Activated CD4-positive, alpha-beta memory T cell treated with anti-CD3 and anti-CD28 coated beads, Interleukin-2, amount 10 ng/mL, durations not matched to agents 7 days and 5 days (primary cell): ENCODE measurements at places on chromosomes 7 and 10. TPM values are rescaled to one million over a fixed set of nuclear protein-coding genes. Genes with fewer than 3 reads are reported as not detected.

The C10orf143 gene
- 2.5 TPM for total RNA-seq

The PNLIPRP1 gene
- total RNA-seq: not detected

The MRC1 gene
- not detected for total RNA-seq

DNA sequence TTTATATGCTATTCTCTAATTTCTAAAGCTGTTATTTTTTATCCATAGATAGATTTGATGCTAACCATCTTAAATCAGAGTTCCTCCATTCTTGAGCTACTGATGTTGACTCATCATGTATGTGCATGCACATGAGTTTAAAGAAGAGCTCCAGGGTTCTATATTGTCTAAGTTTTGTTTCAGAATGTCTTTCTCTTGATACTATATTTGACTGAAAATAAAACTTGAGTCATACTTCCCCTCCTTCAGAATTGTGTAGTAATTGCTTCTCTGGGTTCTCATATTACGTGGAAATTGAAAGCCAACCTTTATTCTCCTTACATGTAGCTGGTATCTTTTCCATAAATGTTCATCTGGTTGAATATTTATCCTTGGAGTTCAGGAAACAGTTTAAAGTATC lies 89.4 kb downstream of the LRRTM3 start:
- DNase-seq: no peak

- no peak for DNase-seq
Measured at GRCh38 chr10:72332423-72333111, 22.2 kb downstream of the DNAJB12 start.

DNA sequence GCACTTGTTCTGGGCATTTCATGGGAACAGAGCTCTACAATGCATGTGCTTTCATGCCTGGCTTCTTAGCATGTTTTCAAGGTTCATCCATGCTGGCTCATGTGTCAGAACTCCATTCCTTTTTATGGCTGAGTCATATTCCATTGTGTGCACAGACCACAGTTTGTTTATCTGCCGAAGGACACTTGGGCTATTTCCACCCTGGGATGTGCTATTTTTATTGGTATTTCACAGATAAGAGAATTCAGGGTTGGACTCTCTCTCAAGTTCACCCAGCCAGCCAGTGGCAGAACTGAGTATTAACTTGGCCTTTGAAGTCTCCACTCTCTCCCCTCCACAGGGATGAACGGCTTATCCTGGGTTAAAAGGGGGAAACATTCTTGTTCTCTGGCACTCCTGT lies 190.7 kb upstream of the GPR26 start:
- DNase-seq: no peak

- no peak for DNase-seq
Measured at GRCh38 chr7:155161690-155162089, 91.6 kb downstream of the HTR5A start.

DNA sequence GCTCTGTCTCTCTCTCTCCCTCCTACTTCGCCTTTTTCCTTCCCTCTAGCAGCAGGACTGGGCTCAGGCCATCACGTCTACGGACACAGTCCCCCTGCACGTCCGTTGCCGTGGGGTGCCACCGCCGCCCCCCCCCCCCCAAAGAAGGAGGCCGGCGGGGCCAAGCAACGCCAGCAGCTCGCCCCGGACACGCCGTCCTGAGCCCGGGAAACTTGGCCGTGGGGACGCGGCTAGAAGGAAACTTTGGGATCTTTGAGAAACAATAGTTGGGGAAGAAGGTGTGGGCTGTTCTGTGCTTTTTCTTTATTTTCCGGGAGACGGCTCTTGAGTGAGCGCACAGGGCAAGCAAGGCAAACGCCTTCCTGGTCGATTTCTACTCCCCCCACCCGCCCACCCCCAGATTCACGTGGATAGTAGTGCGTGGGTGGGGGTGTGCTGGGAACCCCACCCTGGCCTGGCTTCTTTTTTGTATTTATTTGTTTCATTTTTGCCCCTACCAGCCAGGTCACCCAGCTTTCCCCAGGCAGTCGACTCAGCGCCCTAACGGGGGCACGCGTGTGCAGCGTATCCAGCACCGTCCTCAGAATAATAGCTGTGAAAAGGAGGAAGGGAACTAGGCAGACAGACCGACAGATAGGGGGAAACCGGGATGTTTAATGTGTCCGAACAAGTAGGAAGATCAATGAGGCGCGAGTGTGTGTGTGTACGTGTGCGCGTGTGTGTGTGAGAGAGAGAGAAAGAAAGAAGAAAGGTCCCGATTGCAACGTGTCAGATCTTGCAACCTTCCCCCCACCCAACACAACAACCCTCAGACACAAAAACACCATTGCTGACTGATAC lies 1.4 kb downstream of the MXI1 start:
- DNase-seq: no peak

GRCh38 chr10:103470761-103471653 lies 8.0 kb downstream of the CALHM3 start:
- peak; percentile 92 for DNase-seq

DNA sequence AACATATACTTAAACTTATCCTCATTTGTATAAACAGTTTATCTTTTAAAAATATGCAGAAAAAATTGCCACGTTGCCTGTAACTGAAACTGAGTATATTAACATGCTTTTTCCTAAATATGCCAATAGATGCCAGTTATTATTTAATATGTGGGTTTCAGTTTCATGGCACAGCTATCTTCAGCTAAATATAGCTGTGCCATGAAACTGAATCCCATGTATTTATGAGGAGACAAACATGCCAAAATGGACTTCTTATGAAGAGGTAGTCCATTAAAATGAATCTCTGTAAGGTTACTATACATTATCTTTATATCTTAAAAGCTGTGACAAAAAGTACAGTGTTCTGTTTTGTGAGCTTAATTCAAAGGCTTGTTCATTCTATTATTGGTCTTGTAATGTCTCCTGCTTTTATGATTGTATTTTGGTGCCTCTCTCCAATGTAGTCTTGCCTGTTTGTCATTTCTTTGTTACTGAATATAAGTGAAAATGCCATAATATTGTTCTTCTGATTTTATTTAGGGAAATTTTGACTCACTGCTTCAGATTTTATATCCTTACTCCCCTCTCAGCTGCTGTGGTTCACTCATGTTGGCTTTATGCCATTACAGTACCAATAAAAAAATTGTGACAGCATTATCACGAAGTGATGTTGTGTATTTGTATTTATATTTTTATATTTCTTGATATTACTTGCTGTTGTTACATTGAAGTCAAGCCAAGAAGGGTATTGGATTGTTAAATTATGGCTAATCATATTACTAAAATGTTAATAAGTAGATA lies 34.3 kb upstream of the CACNA2D1 start:
- no peak for DNase-seq

GRCh38 chr7:38723327-38723726 lies 92.2 kb upstream of the AMPH start:
- DNase-seq: no peak

DNA sequence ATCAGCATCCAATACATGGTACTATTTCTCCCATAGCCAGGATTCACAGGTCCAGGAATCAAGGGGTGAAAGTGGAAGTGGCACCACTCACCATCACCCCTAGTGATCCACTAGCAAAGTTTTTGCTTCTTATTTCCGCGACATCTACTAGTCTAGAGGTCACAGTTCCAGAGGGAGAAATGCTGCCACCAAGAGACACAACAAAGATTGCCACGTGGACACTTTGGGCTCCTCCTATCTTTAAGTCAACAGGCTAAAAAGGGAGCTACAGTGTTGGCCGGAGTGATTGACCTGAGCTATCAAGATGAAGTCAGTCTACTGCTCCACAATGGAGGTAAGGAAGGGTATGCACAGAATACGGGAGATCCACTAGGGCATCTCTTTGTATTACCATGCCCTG lies 178.2 kb downstream of the AKR1D1 start:
- DNase-seq: no peak

The SKIDA1 gene
- 0.25 TPM for total RNA-seq

- no peak for DNase-seq
Measured at GRCh38 chr10:98444314-98445006, 2.3 kb downstream of the HPS1 start.

The NPC1L1 gene
- not detected for total RNA-seq

- DNase-seq: no peak
Measured at GRCh38 chr10:48266528-48266927, 8.0 kb downstream of the FRMPD2 start.

The PRLHR gene
- total RNA-seq: not detected

DNA sequence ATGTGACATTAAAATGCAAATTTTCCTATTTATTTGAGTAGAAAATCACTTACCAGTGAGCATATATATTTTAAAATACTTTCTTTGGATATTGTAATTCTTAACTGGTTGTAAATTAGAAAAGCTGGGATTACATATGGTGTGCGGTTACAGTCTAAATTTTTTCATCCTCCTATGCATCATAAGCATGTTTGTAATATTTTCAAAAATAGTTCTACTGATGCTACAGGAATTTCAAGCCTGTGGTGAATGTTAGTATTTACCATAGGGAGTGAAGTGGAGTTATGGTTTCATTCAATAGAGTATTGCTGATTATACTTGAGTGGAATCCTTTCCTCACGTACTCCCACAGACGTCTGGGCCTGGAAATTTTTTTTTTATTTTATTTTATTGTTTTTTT lies 34.6 kb upstream of the ST7 start:
- DNase-seq: no peak

- no peak for DNase-seq
Measured at GRCh38 chr10:43217563-43218205, 49.2 kb downstream of the RASGEF1A start.

DNA sequence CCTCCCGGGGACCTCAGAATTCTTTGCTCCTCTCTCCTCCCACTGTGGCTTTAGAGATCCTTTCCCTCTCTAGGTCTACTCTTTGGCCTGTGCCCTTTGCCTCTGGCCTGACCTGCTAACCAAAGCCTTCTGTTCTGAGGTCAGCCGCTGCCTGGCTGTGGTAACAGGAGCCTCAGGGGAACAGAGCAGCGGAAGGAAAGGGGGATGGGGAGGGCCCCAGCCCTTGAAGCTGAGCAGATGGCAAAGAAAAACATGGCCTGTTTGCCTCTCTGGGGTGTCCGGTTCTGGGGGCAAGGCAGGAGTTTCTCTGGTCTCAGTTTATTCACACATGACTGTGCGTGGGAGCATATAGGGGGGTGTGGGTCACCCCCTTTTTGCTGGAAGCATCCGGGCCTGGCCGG lies 28.2 kb downstream of the COL26A1 start:
- DNase-seq: peak; percentile 66

DNA sequence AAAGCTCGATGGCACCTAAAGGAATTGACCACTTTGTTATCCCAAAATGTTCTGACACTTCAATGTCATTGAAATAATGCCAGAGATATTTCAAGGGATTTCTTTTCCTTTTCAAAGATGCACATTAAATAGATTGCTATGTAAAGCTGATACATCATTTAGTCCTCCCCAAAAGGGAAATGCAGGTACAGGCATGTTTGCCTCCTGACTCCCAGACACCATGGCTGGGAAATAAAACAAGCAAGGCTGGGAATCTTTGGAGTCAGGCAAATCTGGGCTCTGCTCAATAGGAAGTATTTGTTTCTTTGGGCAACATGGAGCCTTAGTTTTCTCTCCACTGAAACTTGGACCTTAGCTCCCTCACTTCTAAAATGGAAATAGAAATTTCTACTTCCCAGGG lies 230.8 kb upstream of the LRRTM3 start:
- DNase-seq: no peak

The OR9A2 gene
- total RNA-seq: not detected

GRCh38 chr7:54080525-54080924 lies 461.6 kb upstream of the VSTM2A start:
- no peak for DNase-seq

DNA sequence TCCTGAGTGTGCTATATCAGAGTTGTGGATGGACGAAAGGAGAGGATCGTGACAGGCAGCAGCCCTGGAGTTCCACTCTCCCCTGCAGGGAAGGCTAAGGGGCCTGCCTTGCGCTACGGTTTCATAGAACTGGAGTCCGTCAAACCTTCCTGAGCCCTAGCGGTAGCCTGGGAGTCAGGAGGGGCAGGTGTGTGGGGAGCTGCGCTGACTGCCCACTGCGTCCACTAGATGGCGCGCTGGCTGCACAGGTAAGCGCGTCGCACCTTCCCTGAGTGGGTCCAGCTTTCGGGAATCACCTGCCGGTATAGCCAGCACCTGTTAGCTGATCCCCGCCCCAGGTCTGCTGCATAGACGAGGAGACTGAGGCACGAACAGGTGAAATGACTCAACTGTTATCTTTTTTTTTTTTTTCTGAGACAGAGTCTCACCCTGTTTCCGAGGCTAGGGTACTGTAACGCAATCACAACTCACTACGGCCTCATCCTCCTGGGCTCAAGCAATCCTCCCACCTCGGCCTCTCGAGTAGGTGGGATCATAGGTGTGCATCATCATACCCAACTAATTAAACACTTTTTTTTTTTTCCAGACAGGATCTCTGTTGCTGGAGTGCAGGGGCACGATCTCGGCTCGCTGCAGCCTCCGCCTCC lies 20.2 kb upstream of the BAIAP2L1 start:
- DNase-seq: peak; percentile 55

The HELLS gene
- total RNA-seq: 101 TPM

The MICU1 gene
- 36.1 TPM for total RNA-seq

DNA sequence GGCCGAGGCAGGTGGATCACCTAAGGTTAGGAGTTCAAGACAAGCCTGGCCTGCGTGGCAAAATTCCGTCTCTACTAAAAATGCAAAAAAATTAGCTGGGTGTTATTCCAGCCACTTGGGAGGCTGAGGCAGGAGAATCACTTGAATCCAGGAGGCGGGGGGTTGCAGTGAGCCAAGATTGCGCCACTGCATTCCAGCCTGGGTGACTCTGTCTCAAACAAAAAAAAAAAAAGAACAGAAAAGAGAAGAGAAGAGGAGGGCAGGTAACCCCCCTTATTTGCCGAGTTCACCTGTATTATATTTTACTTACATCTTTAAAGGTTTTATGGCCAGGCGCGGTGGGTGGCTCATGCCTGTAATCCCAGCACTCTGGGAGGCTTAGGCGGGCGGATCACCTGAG lies 91.7 kb downstream of the RNF216 start:
- no peak for DNase-seq

- peak; percentile 88 for DNase-seq
Measured at GRCh38 chr10:80459047-80459865, 5.1 kb downstream of the TSPAN14 start.

The GBX1 gene
- not detected for total RNA-seq

DNA sequence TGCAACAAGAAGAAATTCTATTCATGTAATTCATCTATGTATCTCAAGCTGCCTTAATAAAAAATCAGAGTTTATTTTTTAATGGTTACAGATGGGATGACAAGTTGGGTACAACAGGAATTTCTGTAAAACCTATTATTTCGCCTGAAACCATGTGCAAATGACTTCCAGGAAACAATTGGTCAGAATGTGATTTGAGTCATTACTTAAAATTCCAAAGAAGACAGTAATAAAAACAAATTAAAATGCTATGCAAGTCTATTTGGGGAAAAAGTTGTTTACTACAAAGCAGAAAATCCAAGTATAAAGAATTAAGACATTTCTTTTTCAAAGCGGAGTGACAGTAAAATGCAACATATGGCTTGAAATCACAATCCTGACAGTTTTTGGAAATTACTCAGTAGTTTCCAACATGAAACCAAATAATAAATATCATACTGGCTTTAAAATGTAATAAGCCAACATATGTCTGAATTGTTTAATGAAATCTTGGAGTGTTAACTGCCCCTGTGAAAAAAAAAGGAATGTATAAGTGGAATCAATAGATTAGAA lies 41.5 kb upstream of the SEMA3C start:
- no peak for DNase-seq

The SYNPO2L gene
- total RNA-seq: not detected
